ENCODE measurements at places on chromosomes 11 and 22.

GRCh38 chr11:103164093-103164796 is 55.0 kb downstream of the DYNC2H1 start:
- no peak for DNase-seq

DNA sequence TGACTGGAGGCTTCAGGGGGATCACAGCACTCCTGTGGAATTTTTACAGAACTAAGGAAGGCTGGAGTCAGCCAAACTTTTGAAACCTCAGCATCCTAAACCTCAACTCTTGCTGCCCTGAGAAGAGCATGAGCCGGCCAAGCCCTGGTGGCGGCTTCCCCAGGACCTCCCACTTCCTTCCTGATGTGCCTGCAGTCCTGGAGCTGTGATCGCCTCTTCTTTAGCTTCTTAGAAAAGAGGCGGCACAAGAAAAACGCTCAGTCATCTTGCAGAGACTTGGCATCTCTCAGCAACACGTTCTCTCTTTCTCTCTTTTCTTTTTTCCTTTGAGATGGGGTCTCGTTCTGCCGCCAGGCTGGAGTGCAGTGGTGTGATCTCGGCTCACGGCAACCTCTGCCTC is 40.4 kb upstream of the AMPD3 start:
- DNase-seq, result no peak

DNA sequence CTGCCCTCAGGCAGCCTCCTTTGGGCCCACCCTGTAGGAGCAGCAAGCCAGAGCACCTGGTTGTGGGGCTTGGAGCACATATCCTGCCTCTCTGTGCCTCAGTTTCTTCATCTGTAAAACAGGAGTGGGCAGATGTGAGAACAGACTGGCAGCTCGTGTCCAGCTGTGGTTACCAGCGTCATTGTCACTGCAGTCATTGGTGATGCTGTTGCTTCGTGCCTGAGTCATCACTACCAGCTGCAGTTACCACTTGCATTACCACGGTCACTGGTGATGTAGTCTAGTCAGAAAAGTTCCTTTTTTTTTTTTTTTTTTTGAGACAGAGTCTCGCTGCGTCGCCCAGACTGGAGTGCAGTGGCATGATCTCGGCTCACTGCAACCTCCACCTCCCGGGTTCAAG is 20.4 kb downstream of the RSPH14 start:
- DNase-seq, result no peak

- no peak for DNase-seq
These were observed 48.0 kb downstream of the LRRC32 start for GRCh38 chr11:76622493-76623094.

- no peak for DNase-seq
These were observed 28.7 kb downstream of the INCENP start for GRCh38 chr11:62152245-62153086.

DNA sequence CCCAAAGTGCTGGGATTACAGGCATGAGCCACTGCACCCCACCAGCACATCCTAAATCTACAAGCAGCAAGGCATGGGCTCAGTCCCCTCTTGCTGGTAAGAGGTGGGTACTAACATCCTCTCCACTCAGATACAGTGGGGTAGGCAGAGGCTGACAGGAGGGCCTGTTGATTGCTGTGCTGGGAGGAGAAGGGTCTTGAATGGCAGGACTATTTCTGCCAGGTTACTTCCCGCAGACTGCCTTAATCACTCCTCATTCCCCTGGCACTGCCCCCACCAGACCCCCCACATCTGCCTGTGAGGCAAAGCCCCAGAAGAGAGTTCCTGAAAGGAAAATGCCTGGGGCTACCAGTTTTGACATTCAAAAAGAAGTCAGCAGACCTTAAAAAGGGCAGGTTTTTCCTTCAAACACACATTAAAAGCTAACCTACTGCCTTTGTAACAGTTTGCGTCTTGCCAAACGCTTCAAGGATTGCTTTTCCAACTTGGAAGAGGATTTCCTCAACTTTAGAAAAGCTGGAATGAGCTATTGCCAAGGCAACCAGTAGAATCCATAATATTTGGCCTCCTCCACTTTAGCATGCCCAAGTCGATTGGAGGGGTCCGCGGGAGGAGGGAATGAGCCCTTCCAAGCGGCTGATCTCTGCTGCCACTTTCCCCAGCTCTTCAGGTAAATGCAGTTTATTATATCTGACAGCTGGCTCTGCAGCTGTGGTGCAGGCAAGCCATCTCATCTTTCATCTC is 62.0 kb downstream of the FDX1 start:
- no peak for DNase-seq

Measured in COR-L47 (cell line).